ENCODE measurements at places on chromosomes 12 and 14.

- DNase-seq: no peak
Measured at GRCh38 chr14:96634896-96635295, 132.7 kb downstream of the PAPOLA start.

DNA sequence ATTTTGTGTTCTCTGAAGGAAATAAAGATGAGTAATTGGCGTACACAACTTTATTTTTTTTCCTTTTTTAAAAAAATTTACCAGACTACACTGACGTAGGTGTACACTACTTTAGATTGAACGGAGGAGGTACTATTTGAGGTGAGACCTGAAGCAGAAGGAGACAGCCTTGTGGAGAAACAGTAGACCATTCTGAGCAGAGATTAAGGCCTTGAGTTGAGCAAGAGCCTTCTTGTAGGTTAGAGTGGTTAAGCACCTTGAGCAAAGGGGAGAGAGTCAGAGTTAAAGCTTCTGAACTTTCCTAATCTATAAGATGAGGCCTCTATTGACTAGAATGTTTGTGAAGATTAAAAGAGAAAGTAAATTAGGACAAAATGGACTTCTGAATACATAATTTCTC, 2.5 kb downstream of the LEMD3 start:
- DNase-seq: peak; percentile 37

- no peak for DNase-seq
Measured at GRCh38 chr12:76519538-76519937, 40.0 kb downstream of the OSBPL8 start.

DNA sequence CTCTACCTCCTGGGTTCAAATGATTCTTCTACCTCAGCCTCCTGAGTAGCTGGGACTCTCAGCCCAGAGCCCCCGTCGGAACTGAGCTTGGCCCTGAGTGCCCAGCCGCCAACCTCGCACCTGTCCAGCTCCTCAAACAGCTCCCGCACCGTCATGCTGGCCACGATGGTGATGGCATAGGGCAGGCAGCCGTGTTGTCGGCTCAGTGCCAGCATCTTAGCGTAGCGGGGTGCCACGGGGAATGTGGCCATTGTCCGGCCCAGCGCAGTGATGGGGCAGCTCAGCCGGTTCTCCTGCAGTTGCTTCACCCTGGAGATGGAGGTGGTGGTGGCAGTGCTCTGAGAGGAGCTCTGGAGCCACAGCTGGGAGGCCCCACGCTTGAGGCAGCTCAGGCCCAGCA, 32.4 kb downstream of the DHX37 start:
- no peak for DNase-seq

- no peak for DNase-seq
Measured at GRCh38 chr12:71142016-71142415, 15.8 kb downstream of the TSPAN8 start.

- peak; percentile 87 for DNase-seq
Measured at GRCh38 chr12:124993626-124994436, at the start of gene BRI3BP. Gene BRI3BP, plus strand, starts transcription at chr12:124993645. Its CDS starts 146 bp downstream, at chr12:124993791.

- no peak for DNase-seq
Measured at GRCh38 chr14:80624581-80624980, 317.0 kb downstream of the CEP128 start.

- no peak for DNase-seq
Measured at GRCh38 chr12:116126610-116127009, 150.9 kb downstream of the MED13L start.

GRCh38 chr12:79057540-79057939, 193.0 kb downstream of the SYT1 start:
- no peak for DNase-seq

GRCh38 chr14:87334997-87335685, 657.8 kb downstream of the GALC start:
- no peak for DNase-seq

GRCh38 chr12:45232146-45232755, 16.4 kb downstream of the ANO6 start:
- no peak for DNase-seq

- DNase-seq: no peak
Measured at GRCh38 chr12:30696486-30696885, 817 bp upstream of the IPO8 start.

- no peak for DNase-seq
Measured at GRCh38 chr12:98869886-98870503, 224.9 kb downstream of the APAF1 start.

GRCh38 chr12:127723251-127723650, 543.7 kb upstream of the TMEM132C start:
- no peak for DNase-seq

GRCh38 chr12:57780284-57780897, 2.2 kb upstream of the TSFM start:
- no peak for DNase-seq

GRCh38 chr12:62895351-62895877, 39.5 kb downstream of the PPM1H start:
- no peak for DNase-seq

DNA sequence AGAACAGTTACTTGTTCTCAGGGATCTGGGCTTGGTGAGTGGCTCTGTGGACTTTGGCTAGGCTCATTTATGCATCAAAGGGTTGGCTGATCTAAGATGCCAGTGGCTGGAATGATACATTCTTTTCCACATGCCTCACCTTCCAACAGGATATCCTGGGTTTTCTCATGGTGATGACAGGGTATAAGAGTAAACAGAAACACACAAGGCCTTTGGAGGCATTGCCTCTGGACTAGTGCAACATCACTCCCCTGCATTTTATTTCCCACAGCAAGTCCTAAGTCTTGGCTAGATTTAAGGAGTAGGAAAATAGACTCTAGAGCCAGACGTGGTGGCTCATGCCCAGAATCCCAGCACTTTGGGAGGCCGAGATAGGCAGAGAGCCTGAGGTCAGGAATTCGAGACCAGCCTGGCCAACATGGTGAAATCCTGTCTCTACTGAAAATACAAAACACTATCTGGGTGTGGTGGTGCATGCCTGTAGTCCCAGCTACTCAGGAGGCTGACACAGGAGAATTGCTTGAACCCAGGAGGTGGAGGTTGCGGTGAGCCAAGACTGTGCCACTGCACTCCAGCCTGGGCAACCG, 47.9 kb downstream of the RPH3A start:
- DNase-seq: no peak

GRCh38 chr14:76227450-76228050, 75.8 kb downstream of the GPATCH2L start:
- no peak for DNase-seq

DNA sequence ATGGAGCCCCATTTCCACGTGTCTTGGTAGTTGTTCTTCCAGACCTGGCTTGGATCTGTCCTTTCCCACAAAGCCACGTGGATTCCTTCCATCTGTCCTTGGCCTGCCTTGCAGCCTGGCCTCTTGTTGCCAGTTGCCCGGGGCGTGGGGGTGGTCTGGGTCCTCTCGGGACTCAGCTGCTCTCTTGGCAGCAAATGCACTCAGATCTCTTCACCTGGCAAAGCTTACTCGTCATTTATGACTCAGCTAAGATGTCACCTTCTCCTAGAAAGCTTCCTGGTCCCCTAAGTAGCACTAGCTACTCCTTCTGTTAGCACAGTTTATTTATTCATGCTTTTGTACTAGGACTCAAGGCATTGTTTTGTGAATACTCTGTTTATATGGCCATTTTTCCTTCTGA, 13.6 kb downstream of the PLEKHG3 start:
- DNase-seq: no peak

DNA sequence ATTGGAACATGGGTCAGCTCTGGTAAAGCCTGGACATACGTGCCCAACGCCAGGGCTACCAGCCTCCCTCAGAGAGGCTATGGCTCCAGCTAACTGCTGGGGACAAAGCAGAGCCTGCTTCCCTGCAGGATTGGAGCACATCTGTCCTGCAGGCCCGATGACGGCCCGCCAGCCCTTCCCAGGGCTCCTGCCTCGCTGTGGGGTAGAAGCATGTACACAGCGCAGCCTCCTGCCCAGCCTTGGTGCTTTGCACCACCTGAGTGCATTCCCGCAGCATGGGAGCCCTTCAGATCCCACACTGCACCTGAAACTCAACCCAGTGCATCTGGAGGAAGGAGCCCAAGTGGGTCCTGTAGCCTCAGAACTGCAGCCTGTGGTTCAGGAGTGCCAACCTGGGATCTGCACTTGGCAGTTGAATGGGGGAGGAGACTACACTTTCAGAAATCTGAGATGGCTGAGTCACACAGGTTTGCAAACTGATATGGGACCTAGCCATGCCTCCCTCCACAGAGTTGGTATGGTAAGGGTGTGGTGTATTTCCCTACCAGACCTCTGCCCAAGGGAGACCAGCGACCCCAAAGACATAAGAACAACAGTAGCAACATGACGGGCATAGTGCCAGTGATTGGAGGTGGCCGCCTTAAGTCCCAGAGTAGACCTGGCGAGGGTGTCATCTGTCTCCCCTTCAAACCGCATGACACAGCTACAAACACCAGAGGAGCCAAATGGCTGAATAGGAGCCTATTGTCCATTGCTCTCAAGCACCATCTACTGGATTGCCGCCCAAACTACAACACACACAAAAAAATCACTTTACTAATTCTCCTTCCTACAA, 273.9 kb upstream of the MIS18BP1 start:
- DNase-seq: peak; percentile 4
